ENCODE measurements at places on chromosomes 7 and 10.
A peak's percentile ranks its signal among the peaks of the same experiment; 100 is the strongest.

DNA sequence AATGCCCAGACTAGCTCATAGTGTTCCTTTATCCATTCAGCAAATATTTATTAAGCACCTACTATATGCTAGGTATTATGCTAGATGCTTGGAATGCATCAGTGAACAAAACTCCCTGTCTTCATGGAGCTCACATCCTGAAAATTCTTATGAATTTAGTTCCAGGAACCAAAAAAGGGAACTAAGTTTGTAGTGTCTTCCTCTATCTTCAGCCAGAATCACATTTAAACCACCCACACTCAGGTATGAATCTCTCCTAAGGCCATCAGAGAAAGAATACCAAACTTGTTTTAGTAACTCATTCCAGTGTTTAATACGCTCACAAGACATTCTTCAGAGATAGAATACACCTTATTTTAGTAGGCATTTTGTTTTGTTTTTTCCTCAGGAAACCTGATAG is 10.1 kb upstream of the EGR2 start:
- no peak for DNase-seq

- no peak for DNase-seq
These were observed 24.9 kb downstream of the CYP2W1 start for GRCh38 chr7:1007901-1008300.

DNA sequence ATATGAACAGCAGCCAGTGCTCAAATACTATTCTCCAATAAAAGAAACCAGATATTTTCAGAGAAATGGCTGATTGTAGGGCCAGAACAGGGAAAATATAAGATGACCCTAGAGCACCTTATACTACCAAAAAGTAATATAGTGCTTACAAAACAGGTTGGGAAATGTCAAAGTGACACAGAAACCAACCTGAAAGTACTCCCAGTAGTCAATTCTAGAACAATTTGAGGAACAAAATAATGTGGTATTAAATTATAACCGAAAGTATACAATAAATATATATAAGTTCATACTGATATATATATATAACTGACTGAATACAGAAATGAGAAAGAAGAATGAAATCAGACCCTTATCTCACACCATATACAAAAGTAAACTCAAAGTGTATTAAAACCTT is 657.2 kb upstream of the PHF14 start:
- no peak for DNase-seq

- DNase-seq: no peak
These were observed at the start of gene AQP1 for GRCh38 chr7:30911561-30911969. Gene AQP1 (plus strand): TSS chr7:30911853. CDS start chr7:30911910, 57 bp downstream.

- DNase-seq: peak; percentile 87
These were observed 84.7 kb downstream of the AUTS2 start for GRCh38 chr7:69683002-69683401.

- DNase-seq: no peak
These were observed 37.8 kb downstream of the RSU1 start for GRCh38 chr10:16779384-16779915.

DNA sequence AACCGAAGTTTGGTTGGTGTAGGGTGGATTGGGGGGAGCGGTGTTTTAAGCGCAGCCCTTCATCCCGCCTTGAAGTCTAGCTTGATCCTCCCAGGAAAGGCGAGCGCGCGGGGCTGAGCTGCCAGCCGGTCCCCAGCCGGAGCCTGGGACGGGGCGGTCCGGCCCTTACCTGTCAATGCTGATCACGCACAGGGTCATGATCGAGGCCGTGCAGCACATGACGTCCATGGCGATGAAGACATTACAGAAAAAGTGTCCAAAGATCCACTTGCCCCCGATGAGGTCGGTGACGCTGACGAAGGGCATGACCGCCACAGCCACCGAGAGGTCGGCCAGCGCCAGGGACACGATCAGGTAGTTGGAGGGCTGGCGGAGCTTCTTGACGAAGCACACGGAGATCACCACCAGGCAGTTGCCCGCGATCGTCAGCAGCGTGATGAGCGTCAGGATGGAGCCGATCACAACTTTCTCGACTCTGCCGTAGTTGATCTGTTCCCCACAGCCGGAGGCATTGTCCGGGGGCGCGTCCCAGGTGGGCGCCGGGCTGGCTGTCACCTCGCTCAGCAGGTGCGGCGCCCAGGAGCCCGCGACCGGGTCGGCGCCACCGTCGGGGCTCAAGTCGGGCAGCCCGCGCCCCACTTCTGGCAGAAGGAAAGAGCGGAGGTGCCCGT is 740 bp downstream of the HTR7 start:
- no peak for DNase-seq

GRCh38 chr7:144665689-144666381 is 170.0 kb downstream of the TPK1 start:
- no peak for DNase-seq

GRCh38 chr10:4355350-4355749 is 470.7 kb upstream of the AKR1E2 start:
- DNase-seq: no peak

- DNase-seq: no peak
These were observed 80.1 kb downstream of the PRKCQ start for GRCh38 chr10:6499974-6500373.

DNA sequence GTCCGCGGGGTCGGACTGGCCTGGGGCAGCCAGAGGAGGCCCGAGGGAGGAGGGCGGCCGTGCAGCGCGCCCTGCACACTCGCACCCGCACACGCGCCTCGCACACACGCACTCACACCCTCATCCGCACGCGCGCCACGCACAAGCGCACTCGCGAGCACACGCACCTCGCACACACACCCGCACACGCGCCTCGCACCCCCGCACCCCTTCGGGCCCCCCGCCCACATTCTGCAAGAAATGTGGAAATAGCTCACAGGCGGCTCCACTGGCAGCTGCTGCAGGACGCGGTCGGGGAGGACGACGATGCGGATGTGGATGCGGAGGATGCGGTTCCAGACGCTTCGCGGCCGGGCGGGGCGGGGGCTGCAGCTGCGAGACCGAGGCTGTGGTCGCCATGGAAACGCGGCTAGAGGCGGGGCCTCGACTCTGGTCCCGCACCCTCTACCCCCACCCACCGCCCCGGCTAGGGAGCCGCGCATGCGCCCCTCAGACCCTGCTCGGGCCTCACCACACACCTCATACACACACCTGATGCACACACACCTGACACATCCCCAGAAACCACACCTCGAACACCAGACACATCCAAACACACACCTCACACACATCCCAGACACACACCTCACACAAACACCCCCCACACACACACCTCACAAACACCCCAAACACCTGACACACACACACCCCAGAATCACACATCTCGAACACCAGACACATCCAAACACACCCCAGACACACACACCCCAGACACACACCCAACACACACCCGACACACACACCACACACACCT is at the start of gene CALY:
Gene CALY, minus strand, starts transcription at position 320 of the 793 bp plus-strand sequence. CDS start 7,907 bp downstream, outside the sequence.
- DNase-seq: no peak

DNA sequence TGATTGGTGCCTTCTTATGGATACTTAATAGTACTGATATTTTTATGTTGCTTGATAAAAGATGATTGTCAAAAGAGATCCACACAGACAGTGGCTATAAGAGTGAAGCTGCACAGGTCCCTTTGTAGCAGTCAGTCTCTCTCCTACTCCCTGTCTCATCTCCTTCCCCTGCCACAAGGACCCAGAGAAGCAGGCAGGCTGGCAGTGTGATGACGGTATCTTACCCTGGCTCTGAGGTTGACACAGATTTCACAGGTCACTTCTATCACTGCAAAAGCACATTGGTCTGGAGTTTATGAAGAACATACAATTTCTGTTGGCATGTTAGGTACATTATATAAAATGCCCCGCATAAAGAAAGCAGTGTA is 64.4 kb upstream of the AHR start:
- DNase-seq: no peak

DNA sequence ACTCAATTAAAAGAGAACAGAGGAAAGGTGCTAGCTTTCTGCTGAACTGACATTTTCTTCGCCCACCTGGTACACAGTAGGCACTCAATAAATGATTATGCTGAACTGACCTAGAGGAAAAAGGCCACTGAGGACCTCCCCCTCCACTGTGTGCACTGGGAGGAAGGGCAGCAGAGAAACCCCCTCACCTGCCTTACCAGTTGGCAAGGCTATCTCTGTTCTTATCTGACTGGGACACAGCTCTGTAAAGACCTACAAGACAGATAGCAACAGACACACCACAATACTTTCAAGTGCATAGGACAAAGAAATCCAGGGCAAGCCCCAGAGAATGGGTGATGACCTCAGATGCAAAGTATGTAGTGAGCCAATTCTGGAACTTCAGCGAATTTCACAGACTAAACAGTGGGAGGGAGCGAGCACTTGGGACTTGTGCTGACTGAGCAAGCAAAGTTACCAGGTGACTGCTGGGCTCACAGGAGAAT is 30.4 kb downstream of the PDLIM1 start:
- DNase-seq: no peak

DNA sequence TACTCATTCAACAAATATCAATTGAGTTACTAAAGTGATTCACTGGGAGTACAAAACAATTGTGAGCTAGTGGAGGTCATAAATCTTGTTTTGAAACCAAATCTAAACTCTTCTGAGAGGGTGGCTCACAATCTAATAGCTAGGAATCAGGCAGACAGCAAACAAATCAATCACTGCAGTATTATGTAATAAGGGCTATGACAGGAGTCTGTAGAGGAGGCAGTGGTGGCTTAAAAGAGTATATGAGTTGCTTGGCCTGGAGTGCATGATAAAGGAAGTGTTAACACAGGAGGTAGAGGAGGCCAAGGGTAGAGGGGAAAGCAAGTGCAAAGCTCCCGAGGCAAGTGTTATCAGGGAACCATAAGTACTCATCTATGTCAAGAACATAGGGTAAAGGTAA is 16.5 kb downstream of the MYPN start:
- no peak for DNase-seq

DNA sequence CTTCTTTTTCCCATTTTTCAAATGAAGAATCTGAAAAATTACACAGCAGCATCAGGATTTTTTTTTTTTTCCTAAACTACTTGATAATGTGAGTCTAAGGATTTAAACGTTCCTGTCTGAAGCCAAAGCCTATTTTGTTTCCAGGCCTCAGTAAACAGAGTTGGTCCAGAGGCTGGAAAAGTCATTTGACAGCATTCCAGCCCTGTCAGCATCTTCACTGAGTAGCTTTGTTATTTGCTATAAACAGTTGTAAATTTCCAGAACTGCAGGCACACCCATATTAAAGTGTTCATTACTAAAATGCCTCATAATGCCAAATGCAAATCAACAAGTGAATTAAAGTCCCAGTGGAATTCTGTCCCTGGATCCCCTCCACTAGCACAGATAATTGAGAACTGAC is 35.5 kb upstream of the KMT2E start:
- no peak for DNase-seq

DNA sequence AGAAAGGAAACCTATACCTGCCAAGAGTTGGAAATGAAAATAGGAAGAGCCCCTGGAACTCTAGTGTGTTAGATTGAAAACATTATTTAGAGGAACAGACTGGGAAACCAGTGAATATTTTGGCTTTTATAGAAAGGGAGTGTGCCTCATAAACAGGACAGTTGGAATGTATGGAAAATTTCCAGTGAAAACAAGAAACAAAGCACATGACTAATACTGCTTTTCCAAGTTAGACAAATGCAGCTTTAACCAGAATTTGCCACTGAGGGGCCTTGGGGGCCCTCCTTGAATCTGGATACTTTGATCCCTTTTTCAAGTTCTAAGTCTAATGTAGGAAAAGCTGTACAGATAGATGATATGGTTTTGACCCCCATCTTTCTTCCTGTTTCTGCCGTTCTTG is 21.2 kb downstream of the ITGB8 start:
- DNase-seq: no peak

DNA sequence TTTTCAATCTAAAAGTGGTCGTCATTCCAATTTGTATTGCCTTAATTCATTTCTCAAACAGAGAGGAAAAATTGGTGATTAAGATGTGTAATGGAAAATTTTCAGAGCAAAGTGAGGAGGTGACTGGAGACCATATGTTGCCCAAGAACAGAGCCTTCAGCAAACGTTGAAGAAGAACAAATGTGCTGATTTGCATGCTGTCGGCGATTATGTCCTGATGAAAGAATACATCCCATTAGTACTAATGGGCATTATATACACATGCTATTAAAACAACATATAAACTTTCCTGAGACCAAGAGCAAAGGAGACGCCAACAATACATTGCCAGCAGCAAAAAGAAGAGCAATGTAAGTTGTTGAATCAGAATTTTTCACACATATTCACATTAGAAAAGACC is 100.0 kb upstream of the ARID5B start:
- no peak for DNase-seq

- no peak for DNase-seq
These were observed 117.6 kb upstream of the NFE2L3 start for GRCh38 chr7:26034391-26034790.

DNA sequence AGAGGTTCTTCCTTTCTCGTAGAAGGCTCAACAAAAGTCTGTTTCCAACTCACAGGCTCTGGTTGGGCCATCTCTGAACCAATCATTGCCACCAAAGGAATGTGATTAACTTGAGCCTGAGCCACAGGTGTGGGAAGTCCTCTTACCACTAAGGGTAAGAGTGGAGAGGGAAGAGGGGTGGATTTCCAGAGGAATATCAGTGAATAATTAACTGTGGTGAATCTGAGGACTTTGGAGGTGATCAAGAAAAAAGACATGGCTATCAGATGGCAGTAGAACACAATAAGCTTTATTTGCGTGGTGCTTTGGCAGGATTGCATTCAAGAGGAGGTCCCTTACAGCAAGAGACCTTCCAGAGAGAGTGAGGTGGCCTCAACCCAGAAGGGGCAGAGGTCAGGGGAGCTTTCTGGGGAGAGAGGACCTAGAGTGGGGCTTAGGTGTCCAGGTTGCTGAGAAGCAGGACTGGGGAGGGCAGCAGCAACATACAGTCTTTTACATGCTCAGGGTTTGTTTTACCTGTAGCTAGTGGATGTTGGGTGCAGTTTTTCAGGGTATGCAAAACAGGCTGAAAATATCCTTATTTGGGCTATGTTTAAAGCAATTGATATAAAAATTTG is 61.4 kb downstream of the BBS9 start:
- DNase-seq: no peak
